ENCODE measurements at places on chromosomes 4 and X. TPM values are rescaled to one million over a fixed set of nuclear protein-coding genes. Genes with fewer than 3 reads are reported as not detected.
A peak's percentile ranks its signal among the peaks of the same experiment; 100 is the strongest.

The TENM3 gene
- polyA plus RNA-seq: 1.0 TPM

GRCh38 chr4:94338681-94339351 lies 3.8 kb downstream of the HPGDS start:
- DNase-seq: no peak
- H3K4me3 ChIP-seq: no peak overlapping the region
- no peak overlapping the region for H3K27ac ChIP-seq
- H3K4me1 ChIP-seq: no peaks in the 10 kb centered on the region

DNA sequence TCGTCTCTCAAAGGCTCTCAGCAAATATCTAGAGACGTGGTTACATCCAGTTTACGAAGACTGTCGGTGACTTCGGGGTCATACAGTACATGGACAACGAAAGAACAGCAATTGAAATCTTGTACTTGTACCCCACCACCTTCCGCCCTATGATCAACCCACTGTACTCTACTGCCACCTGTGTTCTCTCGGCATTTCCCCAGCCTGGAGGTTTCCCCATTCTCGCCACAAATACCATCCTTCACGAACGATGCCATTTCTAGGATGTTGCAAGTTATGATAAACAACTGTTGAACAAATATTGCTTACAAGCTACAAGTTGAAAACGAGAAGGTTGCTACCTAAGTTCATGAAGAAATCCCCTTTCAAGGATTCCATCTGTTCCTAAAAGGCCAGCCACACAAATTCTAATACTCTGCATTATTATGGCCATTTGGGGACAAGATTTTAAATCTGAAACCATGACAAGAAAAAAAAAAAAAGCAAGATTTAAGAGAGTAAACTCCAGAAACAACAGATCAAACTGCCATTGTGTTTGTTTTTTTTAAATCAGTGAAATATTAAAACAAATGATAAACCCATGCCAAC lies 1.6 kb downstream of the APBB2 start:
- H3K27me3 ChIP-seq: no peaks in the 10 kb centered on the region
- H3K27ac ChIP-seq: no peak overlapping the region
- peak overlapping the region; percentile 87 for H3K4me3 ChIP-seq
- peaks cover 31% of the 10 kb centered on the region for H3K4me1 ChIP-seq

- H3K36me3 ChIP-seq: no peaks in the 10 kb centered on the region
- H3K27me3 ChIP-seq: no peaks in the 10 kb centered on the region
- H3K4me1 ChIP-seq: no peaks in the 10 kb centered on the region
- H3K4me3 ChIP-seq: no peak overlapping the region
- no peak for DNase-seq
Measured at GRCh38 chr4:11439836-11440235, 11.1 kb upstream of the HS3ST1 start.

Data from GM23248 (cell line).